GM04504 (cell line): ENCODE measurements at places on chromosomes 12 and 14.
A peak's percentile ranks its signal among the peaks of the same experiment; 100 is the strongest.

GRCh38 chr14:104292084-104292970, 153.9 kb downstream of the KIF26A start:
- no peak for DNase-seq

DNA sequence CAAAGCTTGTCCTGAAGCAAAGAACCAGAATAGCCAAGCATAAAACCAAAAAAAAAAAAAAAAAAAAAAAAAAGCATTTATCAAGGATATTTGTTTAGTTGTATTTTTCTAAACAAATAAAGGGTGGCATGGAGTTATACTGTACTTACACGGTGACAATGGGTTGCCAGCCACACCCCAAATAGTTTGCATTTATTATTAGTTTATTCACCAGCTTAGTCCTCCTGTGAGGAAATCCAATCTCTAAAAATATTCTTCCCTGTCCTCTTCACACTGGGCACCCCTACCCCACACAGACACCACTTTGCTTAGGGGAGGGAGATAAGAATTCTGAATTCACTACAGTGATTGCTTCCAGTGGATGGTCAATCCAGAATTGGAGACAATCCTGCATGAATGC, 18.9 kb downstream of the PLEKHG7 start:
- DNase-seq: no peak

GRCh38 chr14:34247605-34248004, 214.4 kb downstream of the SPTSSA start:
- no peak for DNase-seq

GRCh38 chr12:104138797-104139152, 765 bp upstream of the NFYB start:
- DNase-seq: no peak

DNA sequence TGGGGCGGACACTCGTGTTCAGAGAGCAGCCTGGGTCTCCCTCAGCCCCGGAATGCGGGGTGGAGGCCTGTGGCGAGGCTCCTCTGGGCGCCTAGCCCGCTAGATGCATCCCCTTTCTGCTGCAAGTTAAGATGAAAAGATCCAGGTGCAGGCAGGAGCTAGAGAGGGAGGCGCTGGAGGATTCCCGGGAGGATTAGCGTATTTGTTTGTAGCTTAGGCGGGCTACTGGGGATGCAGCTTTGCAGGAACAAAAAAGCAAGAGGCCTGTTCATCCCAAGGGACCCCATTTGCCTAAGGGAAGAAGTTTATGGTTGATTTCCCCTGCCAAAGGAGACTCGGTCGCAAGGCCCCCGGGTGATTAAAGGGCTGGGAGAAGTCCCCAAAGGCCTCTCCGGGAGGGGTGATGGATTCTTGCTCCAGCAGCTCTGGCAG, 824 bp downstream of the CCDC177 start:
- DNase-seq: no peak

GRCh38 chr14:100694579-100695422, 31.9 kb upstream of the DLK1 start:
- no peak for DNase-seq

DNA sequence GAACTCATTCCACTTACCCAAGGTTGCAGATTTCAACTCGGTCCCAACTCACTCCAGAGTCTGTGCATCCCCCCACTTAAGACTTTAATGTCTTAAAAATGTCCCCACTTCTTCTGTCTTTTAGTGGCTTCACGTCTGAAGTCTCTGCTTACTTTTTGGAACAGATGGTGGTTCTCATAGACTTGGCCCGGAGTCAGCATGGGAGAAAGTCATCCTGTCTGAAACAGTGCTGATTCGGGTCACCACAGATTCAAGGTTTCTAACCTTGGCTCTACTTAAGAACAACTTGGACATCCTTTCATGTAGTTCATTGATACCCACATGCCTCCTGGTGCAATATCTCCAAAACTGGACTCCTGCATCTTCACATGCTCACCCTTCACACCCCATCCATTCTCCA, 26.0 kb downstream of the CHST11 start:
- no peak for DNase-seq

GRCh38 chr14:35072226-35072625, 26.2 kb downstream of the FAM177A1 start:
- no peak for DNase-seq

- DNase-seq: peak; percentile 37
Observed at GRCh38 chr12:126353604-126354003, 1288.4 kb downstream of the AACS start.

DNA sequence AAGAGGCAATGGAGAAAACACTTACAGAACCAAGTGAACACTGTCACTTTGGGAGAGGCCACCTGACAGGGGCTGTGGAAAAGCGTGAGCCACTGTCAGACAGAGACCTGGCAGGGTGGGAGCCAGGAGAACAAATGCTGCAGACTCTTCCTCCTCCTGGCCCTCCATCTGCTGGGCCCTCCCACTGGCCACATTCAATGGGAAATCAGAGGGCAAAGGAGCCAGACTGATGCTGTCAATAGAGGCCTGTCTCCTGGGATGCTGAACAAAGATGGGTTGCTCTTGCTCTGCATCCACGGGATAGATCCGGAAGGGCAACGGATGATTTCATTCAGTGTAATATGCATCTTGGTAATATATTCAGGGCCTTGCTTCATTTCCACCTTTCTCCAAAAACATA, 44.9 kb upstream of the BCAT1 start:
- DNase-seq: no peak

DNA sequence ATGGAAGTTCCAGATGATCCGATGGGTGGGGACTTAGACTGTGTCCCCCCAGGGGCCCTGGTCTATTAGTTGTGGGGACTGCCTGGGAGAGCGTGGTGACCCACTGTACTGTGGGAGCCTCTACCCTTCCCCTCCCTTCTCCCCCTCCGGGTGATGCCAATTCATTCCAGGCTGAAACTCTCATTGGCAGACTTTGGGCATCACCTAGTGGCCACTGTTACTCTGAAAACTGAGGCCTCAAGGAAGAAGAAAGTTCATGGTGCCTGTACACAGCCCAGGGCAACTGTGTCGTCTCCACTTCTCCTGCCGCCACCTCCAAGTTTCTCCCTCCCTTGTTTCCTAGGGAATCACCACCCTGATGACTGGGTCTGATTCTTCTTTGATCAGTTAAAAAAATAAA, 173.6 kb upstream of the ALG10B start:
- DNase-seq: no peak
